ENCODE measurements at places on chromosomes 16 and 17.

DNA sequence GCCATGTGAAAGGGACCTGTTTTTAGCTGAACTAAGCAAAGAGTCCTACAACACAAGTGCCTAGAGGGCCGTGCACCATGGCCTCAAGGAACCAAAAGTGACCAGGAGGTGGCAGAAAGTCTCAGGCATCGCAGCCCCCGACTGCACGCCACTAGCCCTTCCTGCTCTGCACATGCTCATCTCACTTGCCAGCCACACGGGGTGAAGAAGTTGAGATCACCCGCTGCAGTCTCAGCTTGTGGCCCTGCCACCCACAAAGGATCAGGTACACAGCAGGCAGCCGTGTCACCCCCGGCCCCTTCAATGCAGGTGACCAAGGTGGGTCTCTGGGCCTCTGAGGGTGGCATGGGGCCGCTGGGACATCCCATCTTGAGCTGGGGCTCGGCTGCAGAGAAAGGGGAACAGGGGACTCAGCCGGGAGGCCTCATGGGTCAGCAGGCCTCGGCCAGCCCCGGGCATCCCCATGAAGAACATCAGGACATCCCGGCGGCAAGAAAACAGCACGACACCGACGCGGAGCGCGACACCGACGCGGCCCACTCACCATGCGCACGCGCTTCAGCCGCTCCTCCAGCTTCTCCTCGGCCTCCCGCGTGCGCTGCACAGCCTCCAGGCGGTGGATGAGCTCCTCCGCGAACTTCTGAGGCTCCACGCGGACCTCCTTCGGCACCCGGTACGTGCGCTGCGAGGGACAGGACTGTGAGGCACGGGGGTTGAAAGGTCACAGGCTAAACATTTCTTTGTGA, 21.0 kb downstream of the PDIA2 start:
- no peak for DNase-seq

DNA sequence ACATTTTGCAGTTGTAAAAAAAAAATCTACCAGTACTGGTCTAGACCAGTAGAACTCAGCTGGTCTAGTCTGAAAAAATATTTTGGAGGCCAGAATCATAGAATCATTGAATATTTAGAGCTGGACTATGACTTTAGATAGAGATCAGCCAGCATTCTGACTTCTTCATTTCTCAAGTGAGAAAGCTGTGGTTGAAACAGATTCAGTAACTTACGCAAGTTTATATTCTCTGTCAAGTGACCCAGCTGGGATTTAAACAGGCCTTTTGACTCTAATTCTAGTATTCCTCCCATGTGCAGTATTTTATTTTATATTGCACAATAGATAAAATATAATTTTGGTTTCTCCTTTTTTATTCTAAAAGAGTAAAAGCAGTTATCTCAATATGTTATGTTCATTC, 4.9 kb downstream of the TNRC6A start:
- no peak for DNase-seq

DNA sequence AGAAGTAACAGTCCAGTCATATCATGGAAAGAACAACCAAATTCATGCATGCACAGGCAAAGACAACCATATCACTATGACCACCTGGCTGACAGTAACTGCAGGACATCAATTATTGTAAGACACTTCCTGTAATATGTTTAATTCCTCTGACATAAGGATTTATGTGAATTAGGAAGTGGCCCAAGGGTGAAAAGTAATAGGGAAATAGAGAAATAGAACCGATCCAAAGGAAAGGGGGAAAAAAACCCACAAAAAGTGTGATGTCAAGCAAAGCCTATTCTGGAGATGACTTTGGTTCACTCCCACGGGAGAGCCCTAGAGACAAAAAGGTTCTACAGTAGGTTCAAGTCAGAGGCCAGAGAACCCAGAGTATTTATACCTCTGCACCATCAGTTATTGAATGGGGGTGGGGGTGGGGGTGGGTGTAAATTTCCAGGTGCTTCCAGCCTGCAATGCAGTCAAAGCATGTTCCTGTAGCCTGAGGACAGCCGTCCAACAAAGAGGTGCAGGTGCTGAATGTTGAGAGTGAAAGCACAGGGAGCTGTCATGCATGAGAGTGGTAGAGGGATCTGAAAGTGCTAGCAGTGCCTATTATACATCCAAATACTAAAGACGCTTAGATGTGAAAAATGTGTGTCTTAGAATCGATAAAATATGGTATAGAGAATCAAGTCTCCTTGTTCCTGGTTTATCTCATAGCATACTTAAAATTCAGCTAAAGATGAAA, 95.6 kb upstream of the HLF start:
- no peak for DNase-seq

DNA sequence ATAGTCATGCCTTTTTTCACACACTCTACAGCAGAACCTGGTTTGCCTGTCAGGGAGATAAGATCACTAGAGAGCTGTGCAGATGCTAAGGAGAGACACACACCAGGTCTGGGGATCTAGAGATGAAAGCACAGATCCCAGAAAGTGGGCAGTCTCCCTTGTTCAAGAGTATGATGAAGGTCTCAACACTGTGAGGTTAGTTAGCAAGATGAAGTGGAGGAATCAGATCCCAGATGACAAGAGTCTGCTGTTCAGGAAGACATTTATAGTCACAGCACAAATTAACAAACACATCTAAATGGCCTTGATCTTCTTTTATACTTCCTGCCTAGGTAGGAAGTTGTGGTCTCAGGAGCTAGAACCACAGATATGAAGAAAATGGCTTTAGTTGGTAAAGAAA, 23.4 kb upstream of the SKAP1 start:
- no peak for DNase-seq

DNA sequence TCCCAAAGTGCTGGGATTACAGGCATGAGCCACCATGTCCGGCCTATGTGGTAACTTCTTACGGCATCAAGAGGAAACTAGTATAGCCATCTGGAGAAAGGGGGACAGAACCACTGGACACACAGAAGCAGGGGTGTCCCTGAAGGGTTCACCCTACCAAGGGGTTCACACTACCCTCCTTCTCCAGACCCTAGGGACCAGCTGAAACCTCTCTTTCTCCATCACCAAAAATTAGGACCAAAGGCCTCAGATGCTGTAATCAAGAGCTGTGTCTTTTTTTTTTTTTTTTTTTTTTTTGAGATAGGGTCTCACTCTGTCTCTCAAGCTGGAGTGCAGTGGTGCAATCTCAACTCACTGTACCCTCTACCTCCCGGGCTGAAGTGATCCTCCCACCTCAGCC, 33.2 kb downstream of the ZFHX3 start:
- no peak for DNase-seq

- no peak for DNase-seq
These were observed 28.6 kb upstream of the DBNDD1 start for GRCh38 chr16:90047714-90048346.

GRCh38 chr16:79286646-79287423, 313.7 kb downstream of the MAF start:
- DNase-seq: peak; percentile 71

- no peak for DNase-seq
These were observed 172.1 kb downstream of the RBFOX3 start for GRCh38 chr17:79438546-79439334.

DNA sequence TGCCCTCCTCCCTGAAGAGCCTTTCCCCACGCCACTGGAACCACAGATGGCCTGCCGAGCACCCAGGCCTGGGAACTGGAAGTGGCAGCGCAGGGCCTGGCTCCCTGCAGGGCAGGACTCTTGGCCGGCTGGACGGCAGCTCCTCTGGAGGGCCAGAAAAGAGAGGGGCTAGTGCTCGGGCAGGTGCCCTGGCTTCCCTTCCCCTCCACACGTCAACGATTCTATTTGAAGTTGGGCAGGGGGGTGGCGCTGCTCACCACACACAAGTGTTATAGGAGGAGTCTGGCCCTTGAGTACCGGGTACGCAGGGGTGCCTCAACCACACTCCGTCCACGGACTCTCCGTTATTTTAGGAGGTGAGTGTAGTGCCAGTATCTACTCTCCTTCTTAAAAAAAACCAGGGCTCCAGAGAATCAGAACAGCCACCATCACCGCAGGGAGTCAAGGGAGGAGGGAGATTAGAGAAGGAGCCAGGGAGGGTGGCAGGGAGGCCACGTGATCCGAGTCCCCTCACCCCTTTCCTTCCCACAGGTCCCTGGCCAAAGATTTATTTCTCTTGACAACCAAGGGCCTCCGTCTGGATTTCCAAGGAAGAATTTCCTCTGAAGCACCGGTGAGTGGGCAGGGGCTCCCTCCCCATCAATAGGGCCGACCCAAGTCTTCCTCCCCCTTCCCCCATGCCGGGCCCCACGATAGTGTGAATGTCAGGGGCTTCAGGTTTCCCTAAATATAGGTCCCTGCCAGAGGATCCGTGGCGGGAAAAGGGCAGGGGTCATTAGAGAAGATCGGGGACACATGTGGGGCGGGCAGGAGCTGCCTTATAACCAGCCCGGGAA, 1.4 kb upstream of the ALDOA start:
- DNase-seq: peak; percentile 74

GRCh38 chr17:19264681-19265080, 27.5 kb downstream of the EPN2 start:
- no peak for DNase-seq

DNA sequence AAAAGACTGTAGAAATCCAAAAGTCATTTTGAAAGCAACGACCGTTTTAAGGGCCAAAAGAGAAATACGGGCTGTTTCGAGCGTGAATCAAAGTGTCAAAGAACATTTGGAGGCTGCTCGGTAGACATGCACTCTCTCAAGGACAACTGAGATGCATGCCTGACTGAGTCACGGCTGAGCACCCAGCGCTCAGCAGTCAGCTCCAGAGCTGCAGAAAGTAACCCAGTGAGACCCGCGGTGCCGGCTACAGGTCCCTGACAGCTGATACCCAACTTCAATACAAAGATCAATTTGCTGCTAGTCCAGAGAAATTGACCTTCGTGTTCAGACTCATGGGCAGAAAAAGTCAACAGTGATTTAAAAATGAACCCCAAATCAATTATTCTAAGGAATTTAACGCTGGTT, 214.9 kb downstream of the STX8 start:
- DNase-seq: peak; percentile 52

DNA sequence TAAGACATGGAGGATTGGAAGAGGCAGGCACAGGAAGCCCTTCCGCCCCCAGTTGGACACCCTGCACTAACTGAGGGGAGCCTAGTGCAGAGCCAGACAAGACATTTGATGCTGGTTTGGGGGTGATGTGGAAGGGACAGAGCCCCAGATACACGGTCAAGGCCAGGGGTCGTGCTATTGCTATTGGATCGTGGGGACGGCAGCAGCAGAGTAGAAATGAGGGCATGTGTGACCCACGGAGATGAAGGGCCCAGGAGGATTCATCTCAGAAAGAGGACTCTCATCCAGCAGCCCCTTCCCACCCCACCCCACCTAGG, 2.0 kb upstream of the VAMP2 start:
- no peak for DNase-seq

DNA sequence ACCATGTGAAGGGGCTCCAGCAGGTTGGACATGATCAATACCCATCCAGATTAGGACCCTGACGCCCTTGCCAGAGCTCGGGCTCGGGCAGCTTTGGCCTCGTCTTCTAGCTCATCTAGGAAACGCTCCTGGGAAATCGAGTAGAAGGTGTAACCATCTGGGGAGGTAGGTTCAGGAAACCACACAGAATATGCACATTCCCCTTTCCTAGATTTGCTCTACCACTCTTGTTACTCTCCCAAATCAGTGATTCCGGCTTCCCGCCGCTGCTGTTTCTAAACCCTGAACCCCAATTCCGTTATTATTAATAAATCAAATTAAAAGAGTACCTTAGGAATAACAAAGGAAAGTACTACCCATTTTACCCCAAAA, 507 bp downstream of the COA3 start:
- peak; percentile 16 for DNase-seq

GRCh38 chr17:13792314-13792713, 190.6 kb upstream of the HS3ST3A1 start:
- DNase-seq: no peak

GRCh38 chr17:73029991-73030390, 62.5 kb downstream of the SLC39A11 start:
- DNase-seq: peak; percentile 75

DNA sequence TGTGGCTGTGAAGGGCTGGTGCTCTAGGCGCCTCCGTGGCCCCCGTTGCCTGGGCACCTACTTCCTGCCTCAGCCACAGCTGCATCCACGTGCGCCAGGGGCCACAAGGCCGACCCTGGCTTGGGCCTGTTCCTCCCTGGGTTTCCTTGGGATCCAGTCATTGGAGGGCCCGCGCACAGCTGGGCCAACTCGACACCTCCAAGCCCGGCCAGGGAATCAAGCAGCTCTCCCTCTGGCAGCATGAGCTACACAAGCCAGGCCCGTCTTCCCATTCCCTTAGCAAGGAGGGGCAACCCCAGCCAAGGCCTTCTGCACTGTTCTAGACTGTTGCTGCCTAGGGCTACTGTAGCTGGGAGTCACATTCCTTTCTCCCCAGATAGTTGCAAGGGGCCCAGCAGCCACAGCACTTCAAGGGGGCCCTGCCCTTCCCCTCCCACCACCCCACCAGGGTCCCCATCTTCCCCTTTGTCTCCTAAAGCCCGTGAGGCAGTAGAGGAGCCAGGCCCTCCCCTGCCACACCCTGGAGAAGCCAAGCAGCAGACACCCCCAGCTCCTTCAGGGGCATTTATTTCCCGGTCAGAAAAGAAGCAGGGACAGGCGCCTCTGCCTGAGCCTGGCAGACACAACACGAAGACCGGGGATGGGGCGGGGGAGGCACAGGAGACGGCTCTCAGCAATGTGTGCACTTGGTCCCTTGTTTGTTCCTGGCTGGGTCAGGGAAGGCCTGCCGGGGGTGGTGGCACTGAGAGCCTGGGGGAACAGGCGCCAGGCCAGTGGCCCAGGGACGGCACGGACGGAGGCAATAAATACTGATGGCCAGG, 3.8 kb downstream of the ARHGDIA start:
- DNase-seq: no peak

- peak; percentile 94 for DNase-seq
These were observed 155.7 kb upstream of the TNRC6C start for GRCh38 chr17:77802811-77803220.

DNA sequence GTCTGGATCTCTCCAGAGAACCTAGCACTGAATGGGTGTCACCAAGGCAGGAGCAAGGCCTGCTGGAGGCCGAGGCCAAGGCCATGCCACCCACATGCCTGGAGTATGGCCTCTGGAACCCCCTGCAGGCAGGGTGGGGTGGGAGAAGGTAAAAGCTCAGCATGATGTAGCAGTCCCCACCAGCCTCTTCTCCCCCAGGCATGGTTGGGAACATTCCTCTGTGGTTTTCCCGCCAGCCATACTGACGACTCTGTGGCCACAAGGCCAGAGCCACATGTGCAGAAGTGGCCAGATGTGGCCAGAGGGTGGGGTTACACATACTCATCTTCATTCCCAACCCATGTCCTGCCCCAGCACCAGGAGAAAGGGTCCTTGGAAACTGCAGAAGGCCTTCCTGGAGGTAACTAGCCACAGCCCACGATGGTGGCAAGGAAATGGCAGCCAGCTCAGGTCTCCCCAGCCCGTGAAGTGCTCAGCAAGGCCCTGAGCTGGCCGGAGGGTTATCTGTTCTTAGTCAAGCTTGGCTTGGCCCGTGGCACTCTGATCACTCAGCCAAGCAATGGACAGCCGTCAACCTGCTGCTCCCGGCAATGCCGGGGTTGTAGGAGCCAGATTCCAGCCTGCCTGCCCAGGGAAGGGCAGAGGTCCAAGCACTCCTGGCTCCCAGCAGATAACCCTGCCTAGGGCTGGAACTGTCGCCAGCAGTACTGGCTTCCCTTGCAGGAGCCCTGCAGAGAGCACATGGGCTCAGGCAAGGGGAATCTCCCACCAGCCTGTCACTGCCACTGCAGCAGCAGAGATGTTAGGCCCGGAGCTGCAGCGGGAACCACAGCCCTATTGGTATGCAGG, 26.1 kb downstream of the HDAC5 start:
- DNase-seq: no peak
